Suppressor macrophage treated with lipopolysaccharide for 4 hours (primary cell): ENCODE measurements at places on chromosomes 7 and 10.

- no peak for DNase-seq
Measured at GRCh38 chr10:77028042-77028441, 609.6 kb downstream of the KCNMA1 start.

GRCh38 chr10:89266721-89267453, 15.3 kb upstream of the LIPA start:
- DNase-seq: no peak

DNA sequence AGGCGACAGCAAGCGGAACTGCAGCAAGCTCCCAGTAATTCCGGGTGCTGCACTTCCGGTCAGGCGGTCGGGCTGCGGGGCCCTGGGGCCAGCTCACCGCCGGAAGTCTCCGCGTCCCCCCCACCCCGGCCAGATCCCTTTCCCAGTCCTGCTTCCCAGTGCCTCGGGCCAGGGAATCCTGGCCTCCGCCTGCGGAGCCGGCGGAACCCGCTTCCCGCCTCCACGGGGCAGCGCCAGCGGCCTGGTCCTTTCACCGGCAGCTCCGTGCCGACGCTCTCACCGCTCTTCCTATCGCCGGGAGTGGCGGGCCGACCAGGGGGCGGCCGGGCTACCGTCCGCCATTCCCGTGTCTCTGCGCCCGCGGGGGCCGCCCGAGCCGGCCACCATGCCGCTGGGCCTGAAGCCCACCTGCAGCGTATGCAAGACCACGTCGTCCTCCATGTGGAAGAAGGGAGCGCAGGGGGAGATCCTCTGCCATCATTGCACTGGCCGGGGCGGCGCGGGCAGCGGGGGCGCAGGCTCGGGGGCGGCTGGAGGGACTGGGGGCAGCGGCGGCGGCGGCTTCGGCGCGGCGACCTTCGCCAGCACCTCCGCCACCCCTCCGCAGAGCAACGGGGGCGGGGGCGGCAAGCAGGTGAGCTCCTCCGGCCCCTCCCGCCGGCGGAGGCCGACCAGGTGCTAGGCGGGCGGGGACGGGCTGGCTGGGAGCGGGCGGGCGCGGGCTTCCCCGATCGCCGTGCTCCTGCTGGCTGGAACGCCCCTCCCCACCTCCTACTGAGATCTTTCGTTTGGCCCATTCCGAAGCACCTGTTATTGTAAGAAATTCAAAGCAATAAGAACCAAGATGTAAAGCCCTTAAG, at the start of gene GATAD1:
Gene GATAD1 (plus strand): TSS at position 138 of the 860 bp plus-strand sequence. CDS start 248 bp downstream, at position 386.
- peak; percentile 95 for DNase-seq

DNA sequence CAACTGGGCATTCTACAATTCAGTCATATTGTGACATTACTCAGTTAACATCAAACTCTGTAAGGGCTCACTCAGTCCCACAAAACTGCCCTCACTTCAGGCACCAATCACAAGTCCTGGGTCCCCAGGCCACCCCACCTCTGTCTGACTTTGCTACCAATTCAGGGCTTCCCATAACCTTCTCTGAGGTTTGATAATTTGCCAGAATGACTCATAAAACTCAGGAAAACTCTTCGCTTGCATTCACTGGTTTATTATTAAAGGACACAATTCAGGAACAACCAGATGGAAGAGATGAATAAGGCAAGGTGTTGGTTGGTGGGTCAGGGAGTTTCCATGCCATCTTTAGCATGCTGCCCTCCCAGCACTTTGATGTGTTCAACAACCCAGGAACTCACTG, 41.3 kb downstream of the AVL9 start:
- peak; percentile 4 for DNase-seq

- peak; percentile 87 for DNase-seq
Measured at GRCh38 chr10:3095373-3096139, 28.2 kb downstream of the PFKP start.

DNA sequence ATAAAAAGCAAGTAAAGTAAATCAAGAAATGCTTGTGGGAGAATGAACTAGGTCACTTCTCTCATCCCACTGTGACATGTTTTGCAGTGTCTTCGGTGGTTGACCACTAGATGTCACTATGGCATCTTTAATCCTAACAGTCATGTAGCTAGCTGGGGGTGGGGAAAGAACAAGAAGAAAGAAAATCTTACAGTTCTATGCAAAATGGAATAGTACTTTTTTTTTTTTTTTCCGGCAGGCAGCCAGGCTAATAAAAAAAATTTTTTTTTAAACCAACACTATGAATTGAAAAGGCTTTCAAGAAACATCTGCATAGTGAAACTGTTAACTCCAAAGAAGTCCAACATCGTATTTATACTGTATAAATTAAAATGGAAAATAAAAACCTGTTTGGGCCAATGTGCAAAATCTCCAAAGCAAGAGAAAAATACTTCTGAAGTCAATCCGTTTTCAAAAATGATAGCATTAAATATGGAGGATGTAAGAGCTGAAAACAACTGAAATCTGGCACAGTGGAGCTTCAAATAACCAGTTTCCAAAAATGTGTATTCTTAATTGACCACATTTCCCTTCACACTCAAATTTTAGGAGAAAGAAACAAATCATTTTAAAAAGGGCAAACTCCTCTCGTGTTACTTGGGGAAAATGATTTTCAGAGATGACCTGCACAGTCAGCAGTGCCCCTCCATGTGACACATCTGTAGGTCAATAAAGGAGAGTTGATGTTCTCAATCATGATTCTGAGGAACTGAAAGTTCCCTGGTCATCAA, 38.5 kb downstream of the CDK1 start:
- peak; percentile 80 for DNase-seq

GRCh38 chr10:8312781-8313180, 258.3 kb downstream of the GATA3 start:
- no peak for DNase-seq

GRCh38 chr10:113283189-113283588, 269.7 kb upstream of the HABP2 start:
- DNase-seq: no peak

DNA sequence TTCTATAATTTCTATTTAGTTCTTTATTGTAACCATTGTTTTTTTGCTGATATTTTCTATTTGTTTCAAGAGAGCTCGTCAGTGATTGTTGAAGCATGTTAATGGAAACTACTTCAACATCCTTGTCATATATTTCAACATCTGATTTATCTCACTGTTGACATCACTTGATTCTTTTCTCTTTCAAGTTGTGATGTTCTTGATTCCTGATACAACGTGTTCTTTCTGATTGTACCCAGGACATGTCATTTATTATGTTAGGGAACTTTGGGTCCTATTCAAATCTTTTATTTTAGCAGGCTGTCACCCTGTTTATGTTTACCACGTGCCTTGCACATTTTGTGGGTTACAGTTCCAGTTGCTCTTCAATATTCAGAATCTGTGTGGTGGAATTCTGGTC, 79.8 kb upstream of the RSU1 start:
- no peak for DNase-seq
